ENCODE measurements at places on chromosomes 12 and 14.

GRCh38 chr12:113793250-113793649 is 172.9 kb downstream of the RBM19 start:
- no peak for DNase-seq

GRCh38 chr12:2239381-2239871 is 186.6 kb downstream of the CACNA1C start:
- no peak for DNase-seq

GRCh38 chr14:57495416-57495815 is 1.8 kb upstream of the CCDC198 start:
- DNase-seq: no peak

DNA sequence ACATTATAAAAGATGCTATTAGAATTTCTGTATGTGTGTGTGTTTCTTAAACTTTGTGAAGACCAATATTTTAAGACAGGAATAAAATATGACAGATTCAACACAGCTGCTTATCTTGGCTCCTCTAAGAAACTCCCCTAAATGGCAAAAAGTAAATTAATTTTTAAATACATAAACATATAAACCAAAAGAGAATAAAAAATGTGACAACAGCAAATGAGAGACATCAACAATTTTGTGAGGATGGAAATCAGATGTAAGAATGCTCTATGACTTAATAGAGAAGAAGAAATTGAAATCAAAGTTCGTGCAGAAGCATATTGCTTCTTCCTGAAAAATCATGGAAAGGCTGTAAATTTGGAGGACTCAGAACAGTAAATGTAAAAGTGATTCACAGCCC is 1083.8 kb downstream of the FLRT2 start:
- no peak for DNase-seq

GRCh38 chr12:116697305-116697704 is 40.6 kb downstream of the SPRING1 start:
- no peak for DNase-seq

DNA sequence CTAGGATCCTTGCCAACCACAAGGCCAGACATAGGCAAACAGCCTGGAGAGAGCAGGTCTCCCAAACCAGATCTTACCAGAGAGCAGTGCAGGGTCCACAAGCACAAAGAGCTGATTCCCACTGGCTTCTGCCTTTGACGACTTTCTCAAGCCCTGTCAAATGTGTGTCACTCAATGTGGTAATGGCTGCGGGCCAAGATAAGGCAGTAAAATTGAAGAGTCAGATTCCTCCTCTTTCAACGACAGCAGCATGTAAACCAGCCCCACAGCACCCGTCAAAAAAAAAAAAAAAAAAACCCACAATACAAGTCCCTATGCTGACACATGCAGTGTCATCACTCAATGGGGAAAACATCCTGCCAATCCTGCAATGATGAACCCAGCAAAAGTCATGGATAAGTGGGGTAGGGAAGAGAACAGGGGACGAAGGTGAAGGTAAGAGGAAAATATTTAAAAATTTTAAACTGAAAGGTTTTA is at the start of gene STON2:
STON2 (minus strand) TSS at position 123 of the 477 bp plus-strand sequence. CDS start 1,942 bp downstream, outside the sequence.
- DNase-seq: peak; percentile 33

- DNase-seq: no peak
These were observed 109.0 kb upstream of the SLC16A7 start for GRCh38 chr12:59486827-59487226.

DNA sequence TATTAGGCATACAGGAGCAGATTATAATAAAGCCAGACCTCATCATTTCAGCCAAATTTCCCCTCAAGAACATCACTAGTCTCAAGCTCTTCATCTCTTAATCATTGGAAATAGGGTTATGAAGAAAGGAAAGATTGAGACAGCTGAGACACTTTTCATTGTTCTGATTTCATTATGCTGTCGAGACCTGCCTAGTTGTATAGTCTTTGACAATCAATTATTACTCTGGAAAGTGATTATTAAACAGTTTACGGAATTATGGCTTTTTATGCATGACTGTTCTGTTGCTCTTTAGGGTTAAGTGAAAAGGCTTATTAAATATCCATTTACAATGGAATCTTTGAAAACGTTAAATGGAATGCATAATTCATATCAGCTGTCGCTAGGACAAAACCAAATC is 48.3 kb downstream of the TTC6 start:
- no peak for DNase-seq

DNA sequence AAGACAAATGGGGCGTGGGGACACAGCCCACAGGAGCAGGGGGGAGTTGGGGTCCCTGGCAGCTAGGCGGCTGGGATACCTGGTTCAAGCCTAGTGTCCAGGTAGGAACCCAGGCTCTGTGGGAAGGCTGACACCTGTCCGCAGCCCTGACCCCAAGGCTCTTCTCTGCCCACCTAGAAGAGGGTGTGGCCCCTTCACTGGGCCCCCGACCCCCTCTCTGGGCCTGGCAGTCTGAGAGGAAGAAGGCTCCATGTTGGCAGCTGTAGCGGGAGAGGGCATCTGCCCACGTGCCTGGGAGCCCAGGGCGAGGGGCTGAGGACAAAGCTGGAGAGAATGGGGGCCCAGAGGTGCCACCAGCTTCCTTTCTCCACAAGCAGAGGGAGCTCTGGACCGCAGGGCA is 10.5 kb downstream of the CHGA start:
- no peak for DNase-seq

DNA sequence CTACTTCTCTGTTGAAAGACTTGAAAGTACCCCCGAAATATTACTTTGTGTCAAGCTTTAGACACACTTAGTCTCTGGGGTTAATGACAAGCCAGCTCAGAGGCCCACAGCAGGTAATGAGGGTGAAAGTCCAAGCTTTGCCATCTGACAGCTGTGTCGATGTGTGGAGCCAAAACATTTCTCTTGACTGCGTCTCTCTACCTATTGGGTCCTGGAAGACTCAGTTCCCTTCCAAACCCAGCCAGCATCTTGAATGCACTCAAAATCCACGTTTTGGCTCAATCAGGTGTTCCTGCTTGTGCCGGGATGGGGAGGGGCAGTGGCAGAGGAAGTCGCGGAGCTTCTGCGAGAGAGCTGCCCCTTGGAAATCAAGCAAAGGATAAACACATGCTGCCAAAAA is 3.2 kb downstream of the PLXNC1 start:
- no peak for DNase-seq

GRCh38 chr12:49567302-49567610 is 686 bp downstream of the MCRS1 start:
- DNase-seq: no peak

DNA sequence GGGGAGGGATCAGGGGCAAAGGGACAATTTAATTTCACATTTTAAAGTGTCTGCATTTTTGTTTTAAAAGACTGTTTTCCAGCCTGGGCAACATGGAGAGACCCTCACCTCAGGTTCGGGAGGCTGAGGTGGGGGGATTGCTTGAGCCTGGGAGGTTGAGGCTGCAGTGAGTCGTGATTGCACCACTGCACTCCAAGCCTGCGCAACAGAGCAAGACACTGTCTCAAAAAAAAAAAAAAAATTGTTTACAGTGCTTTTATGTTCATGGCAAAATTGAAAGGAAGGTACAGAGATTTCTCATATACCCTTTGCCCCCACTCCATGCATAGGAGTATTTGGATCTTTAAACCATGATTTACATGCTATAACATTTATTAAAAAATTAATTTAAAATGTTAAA is 16.4 kb upstream of the HVCN1 start:
- no peak for DNase-seq

DNA sequence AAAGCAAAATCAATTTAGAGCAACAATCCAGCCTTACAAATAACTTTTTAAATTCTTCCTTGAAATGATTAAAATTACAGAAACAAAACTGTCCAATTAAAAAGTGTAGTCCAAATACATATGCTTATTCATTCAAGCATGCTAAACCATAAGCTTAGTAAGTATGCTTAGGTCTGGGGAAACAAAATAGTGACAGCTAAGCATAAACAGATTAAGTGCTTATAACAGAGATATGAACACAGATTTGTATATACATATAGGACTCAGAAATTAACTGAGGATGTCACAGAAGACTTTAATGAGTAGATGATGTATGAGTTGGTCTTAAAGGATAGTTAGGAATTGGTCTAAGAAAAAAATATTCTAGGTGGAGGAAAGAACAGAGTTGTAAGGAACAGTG is 41.8 kb downstream of the SCAF11 start:
- DNase-seq: no peak

DNA sequence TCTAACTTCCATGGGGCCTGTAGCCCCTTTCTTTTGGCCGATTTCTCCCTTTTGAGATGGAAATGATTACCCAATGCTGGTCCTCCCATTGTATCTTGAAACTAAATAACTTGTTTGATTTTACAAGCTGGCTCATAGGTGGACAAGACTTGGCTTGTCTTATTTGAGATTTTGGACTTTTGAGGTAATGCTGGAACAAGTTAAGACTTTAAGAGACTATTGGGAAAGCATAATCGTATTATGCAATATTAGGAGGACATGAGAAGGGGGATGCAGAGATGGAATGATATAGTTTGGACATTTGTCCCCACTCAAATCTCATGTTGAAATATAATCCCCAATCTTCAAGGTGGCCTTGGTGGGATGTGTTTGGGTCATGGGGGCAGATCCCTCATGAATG is 49.2 kb upstream of the LYZ start:
- no peak for DNase-seq

DNA sequence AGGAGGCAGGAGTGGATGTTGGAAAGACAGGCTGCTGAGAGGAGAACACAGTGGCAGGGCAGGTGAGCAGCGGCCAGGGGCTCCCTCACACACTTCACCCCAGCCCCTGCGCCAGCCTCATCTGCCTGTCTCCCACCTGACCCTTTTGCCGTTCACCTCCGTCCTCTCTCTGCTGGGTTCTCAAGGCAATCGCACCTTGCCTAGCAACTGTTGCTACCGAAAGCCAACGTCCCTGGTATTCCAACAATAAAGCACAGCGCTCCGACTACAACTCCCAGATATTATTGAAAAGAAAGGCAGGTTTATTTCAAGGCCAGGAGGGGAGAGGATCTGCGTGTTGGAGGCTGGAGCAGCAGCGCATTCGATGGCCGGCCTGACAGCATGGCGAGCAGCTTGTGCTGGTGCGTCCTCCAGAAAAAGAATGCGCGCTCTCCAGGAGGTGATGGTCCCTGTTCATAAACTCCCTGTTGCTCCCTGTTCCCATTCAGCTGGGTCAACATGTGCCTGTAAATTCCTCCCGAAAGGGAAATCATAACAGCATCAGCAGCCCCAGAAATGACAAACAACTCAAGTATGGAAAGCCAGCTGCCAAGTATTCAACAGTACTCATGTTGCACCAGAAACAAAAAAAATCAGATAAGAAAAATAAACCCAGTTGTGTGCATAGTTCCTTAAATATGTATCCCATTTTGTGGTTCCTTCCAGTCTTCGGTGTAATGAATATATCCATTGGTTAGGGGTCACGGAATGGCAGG is 153.0 kb upstream of the DIO3 start:
- no peak for DNase-seq

DNA sequence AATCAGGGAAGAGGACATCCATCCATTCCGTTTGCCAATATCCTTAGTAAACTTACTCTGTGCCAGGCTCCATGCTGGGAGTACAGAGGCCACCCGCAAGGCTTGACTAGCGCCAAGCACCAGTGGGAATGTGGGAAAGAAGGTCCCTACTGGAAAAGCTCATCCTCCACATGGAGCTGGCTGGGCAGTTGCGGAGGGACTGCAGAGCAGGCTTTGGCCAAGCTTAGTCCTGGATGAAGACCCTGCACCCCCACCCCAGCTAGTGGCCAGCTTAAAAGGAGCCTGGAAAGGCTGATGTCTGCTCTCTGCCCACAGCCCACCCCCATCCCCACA is 22.4 kb upstream of the EIF2B2 start:
- DNase-seq: no peak

DNA sequence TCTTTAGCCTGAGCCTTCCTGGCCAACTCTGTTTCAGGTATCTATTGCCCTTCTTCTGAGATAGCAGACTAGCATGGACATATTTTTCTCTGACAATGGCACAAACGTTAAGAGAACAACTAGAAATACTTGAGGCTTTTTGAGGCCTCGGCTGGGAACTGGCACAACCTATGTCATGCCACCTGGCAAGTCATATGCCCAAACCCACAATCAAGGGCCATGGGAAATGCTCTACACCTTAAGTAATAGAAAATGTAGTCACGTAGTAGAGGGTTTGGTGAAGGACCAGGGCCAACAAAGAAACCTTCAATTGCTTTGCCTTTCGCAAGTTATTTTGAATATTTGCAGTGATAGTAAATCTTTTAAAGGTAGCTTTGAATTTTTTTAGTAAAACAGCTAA is 325.4 kb downstream of the ZFP36L1 start:
- DNase-seq: no peak

DNA sequence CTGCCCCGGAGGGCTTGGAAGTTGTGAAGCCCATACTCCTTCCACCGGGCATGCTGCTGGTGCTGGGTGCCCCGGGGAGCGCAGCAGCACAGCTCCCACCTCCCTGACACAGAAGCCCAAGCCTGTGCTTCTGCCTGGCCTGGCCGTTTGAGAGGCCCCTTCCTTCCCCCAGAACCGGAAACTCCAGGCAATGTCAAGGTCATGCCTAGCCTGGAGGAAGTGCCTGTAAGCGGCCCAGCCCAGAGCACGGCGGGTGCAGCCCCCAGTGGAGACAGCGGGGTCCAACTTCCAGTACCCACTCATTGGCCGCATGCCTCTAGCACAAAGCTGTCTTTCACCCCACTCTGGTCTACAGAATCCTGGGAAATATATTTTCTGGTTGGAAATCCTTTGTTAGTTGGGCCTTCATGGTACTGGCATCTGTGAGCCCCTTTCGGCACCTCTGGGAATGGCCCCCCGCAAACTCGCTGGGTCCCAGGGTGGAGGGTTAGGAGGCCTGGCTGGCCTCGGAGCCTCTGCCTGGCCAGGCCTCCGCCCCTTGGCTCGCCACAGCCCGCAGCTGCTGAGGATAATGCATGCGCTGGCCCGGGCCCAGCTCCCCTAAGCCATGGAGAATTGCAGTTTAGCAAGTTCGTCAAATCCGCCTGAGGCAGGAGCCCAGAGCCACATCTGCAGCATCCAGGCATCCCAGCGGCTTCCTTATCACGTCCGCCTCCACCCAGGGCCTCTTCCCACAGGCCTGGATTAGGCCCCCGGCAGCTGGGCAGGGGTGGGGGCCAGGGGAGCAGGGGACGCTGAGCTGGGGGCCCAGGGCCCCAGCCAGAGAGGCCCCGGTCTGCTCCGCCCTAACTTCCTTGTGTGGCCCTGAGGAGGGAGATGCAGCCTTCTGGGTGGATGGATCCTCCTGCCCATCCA is 48.9 kb upstream of the DLK1 start:
- no peak for DNase-seq

DNA sequence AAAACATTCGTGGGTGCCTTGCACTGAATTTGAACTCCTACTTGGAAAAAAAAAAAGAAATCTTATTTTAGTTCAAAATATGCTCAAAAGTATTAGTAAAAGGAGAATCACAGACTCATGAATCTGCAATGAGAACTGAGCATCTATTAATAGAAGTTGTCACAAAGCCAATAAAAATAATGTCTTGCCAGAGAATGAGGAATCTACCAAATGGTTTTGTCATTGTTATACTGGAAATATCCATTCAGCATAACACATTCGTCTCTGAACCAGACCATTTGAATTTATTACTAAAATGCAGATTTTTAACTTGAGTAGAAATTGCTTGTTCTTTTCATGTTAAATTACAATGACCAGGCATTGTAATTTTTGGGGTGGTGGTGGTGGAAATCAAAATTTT is 11.6 kb upstream of the PTPRB start:
- DNase-seq: no peak

- no peak for DNase-seq
These were observed 174.5 kb downstream of the TTC7B start for GRCh38 chr14:90641615-90642243.

All from activated T-cell treated with anti-CD3 and anti-CD28 coated beads for 48 hours (primary cell).